ENCODE measurements at places on chromosomes 6 and 20.
A peak's percentile ranks its signal among the peaks of the same experiment; 100 is the strongest.

DNA sequence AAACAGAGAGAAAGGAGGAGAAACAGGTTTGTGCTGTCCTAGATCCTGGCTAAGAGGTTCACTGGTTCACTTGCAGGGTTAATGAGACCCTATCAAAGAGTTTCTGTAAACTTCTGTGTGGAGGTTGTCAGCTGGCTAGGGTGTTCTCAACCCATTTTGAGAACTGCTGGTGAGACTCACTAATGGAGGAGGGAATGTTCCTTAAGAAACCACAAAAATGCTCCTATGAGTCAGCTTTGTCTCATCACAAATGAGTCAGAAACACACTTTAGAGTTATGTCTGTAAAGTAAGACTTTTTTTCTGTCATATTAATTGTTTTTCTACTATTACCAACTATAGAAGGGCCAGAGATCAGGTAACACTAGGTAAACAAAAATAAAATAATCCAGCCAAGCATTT is 884.4 kb downstream of the PHF3 start:
- DNase-seq: no peak

- no peak for DNase-seq
Measured at GRCh38 chr6:161590961-161591627, 317.2 kb upstream of the AGPAT4 start.

- DNase-seq: no peak
Measured at GRCh38 chr6:108875161-108875555, 26.9 kb downstream of the ARMC2 start.

GRCh38 chr20:1533059-1533458 is 24.4 kb downstream of the SIRPD start:
- DNase-seq: peak; percentile 33

- DNase-seq: no peak
Measured at GRCh38 chr6:129614464-129614863, 95.5 kb downstream of the ARHGAP18 start.

DNA sequence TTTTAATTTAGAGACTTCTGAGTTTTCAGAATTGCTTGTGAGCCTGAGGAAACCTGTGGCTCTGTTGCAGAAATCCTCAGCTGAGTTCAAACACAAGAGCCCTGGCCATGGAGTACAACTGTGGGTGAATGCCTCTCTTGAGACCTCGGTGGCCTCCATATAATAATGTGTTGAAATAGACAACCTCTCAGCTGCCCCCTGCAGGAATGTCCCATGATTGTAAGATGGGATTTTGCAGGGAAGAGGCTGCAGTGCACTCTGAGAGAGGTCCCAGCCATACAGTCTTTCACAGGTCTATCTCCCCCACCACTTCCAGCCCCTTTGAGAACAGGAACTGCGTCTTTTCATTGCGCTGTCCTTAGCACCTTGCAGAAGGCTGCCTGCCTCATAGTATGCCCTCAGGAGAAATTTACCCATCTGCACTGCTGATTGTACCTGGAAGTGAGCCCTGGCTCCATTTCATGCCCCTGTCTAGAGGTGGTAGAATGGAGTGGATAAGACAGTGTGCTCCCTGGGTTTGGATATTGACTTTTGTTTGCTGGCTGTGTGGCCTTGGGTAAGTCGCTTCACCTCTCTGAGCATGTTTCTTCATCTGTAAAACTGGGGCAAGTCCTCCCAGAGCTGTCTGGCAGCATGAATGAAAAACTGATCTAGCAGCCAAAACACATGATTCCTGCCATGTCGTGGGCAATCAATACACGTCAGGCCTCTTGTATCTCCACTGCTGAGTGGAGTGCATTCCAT is 16.8 kb upstream of the CDH22 start:
- DNase-seq: peak; percentile 21
